Heart right ventricle (tissue), 16 donors: ENCODE measurements at places on chromosomes 7 and 10. TPM values are rescaled to one million over a fixed set of nuclear protein-coding genes. Genes with fewer than 3 reads are reported as not detected.

RAPGEF5 gene
- 4.3 TPM for polyA plus RNA-seq

DNA sequence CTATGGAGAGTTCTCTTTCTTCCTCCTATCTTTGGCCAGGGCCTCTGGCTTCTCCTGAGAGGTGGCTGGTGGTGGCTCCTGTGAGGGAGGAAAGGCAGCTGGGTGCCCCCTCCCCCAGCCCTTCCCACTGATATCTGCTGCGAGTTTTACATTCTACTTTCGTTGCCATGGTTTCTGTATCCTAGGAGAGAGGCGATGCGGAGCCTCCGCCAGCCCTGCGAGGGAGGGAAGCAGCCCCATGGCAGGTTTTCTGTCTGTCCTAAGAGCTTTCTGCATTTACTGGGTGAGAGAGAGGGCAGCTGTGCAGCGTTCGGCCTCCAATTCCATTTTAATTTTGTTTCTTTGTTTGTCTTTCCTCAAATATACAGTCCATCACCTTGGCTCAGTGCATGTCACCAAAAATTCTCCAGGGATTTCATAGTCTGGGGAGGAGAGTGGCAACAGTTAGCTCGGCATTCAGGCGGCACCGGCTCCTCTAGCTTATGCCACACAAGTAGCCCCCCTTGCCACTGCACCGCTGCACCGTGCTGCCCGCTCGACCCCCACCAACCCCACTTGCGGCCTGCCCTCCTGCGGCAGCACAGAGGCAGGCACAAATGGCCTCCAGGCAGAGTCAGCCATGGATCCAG lies 20.4 kb downstream of the DNAJB12 start:
- no peak for DNase-seq

GRCh38 chr7:5519515-5519928 lies 95.9 kb upstream of the TNRC18 start:
- DNase-seq: no peak

GRCh38 chr10:79403441-79404230 lies 41.8 kb downstream of the ZCCHC24 start:
- DNase-seq: peak; percentile 69

NPC1L1 gene
- polyA plus RNA-seq: under 0.01 TPM

GPC2 gene
- polyA plus RNA-seq: 0.51 TPM

- no peak for DNase-seq
These were observed 76.4 kb downstream of the RELN start for GRCh38 chr7:103912891-103913605.

GRCh38 chr7:5596046-5596895 lies 172.6 kb upstream of the TNRC18 start:
- peak; percentile 78 for DNase-seq

DNA sequence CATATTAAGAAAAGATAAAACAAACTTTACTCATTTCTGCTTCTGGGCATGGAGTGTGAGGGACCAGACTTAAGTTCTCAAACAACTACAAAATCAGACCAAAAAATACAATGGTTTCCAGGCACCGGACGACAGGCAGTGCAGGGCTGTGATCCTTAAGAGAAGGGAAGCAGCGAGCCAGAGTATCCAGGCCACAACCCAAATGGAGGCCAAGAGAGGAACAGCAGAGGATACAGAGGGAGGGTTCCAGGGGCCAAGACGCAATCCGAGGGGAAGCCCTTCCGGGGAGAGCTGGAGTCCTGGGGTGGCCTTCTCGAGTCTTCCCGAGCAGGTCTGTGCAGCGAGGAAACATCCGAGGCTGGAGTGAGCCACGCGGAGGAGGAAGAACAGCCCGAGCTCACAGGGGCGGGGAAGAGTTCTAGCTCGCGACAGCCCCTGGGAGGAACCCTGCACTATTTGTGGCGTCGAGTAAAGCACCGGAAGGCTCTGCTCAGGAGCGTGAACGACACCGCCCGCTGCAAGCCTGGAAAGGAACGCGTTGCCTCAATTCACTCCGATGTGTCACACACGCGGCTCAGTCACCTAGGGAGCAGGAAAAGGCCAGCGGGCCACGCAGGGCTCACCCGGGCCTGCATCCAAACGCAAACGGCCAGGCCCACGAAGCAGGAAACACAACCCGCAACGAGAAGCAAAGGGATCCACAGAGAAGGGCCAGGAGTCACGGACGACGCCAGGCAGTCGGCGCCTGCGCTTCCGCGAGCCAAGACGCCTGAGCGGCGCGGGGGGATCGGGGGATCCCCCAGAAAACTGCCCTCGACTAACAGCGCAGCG lies 933 bp upstream of the RNF32 start:
- no peak for DNase-seq

GRCh38 chr7:112930787-112931186 lies 140.6 kb upstream of the TMEM168 start:
- DNase-seq: no peak

- DNase-seq: no peak
These were observed 66.1 kb downstream of the MCMBP start for GRCh38 chr10:119806334-119807130.

GRCh38 chr7:5780801-5781496 lies 514 bp downstream of the RNF216 start:
- DNase-seq: peak; percentile 60

DNA sequence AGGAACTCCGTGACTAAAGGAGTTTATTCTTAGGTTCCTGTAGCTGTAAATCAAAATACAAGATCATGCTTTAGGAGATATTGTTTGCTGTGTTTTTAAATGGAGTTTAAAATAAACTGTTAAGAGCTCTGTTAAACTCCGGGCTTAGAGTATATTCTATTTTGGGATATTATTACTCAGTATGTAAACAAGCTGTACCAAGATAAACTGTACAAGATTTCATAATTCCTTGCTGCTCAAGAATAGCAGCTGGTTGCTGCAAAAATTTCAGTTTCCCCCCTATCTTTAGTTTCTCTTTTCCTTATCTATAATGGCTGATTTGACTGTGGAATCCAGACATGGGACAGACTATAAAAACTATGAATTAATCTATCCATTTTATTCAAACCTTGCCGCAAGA lies 215.7 kb downstream of the HTR7 start:
- no peak for DNase-seq

DNA sequence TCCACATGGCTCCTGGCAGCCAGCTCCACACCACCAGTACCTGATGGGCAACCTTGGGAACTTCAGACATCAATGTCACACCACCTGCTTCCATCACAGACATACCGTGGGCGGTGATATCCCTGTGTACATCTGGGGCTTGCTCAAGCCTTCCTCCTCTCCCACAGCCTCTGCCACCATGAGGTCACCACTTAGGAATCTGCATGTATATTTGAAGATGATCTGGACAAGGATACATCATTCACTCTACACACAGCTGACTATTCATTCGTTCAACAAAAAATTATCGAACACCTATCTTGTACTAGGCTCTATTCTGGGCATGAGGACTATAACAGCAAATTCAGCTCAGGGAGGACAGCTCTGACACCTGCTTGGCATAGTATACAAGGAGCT lies 6.8 kb downstream of the DLG5 start:
- no peak for DNase-seq

ACTR3C gene
- 3.5 TPM for polyA plus RNA-seq

DNA sequence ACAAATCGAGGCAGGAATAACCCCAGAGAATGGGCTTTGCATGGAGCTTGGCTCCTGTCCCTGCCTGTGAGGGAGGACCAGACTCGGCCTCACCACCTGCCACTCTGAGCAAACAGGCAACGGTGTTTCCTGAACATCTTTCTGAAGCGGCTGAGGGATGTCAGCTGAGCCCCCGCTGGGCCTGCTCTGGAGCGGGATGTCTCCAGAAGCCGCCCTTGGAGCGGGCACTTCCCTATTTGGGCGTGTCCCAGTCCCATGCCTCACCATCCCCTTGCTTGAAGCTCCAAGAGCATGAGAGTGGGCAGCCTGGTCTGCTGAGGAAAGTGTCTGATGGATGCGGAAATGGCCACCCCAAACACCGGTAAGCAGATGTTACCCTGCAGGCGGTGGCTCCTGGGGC lies 10.2 kb downstream of the ALKBH4 start:
- no peak for DNase-seq

DNA sequence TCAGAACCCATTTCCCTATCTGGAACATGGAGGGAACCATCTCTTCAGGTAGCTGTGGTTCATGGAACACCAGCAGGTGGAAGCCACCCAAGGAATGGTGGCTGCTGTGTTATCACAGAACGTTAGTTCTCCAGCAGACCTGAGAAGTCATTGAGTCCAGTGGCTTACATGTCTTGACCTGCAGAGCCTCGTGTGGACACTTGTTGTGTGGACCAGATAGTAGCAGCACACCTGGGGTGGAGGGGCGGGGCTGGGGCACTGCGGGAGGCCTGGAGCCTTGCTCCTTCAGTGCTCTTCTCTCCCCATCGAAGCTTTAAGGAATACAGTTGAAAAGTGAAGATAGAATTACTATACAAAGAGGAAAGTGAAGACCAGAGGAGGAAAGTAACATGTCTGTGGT lies 42.4 kb downstream of the VWA2 start:
- no peak for DNase-seq

- DNase-seq: no peak
These were observed 127.3 kb downstream of the CUL2 start for GRCh38 chr10:34962866-34963265.

GRCh38 chr7:157412021-157412443 lies 75.2 kb downstream of the DNAJB6 start:
- no peak for DNase-seq

DNA sequence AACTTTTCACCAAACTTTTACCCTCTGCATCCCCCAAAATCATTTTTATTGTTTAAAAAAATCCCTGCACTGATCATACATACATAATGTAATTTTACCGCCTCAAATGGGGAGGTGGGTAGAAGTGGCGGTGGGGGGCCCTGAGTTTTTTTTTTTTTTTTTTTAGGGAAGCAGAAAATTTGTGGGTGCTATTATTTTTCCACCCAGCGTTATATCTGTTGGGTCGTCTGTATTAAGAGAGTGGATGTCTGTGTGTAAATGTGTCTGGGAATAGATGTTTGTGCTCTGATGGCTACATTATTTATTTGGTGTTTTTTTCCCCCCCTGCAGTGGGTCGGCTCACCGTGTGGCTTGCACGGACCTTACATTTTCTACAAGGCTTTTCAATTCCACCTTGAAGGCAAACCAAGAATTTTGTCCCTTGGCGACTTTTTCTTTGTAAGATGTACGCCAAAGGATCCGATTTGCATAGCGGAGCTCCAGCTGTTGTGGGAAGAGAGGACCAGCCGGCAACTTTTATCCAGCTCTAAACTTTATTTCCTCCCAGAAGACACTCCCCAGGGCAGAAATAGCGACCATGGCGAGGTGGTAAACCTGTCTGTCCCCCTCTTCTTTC lies 438 bp downstream of the ARID5B start:
- DNase-seq: no peak

- DNase-seq: no peak
These were observed 182.6 kb upstream of the FAM3C start for GRCh38 chr7:121578669-121579068.

GRCh38 chr7:24834128-24834798 lies 77.0 kb upstream of the GSDME start:
- peak; percentile 14 for DNase-seq

GRCh38 chr10:60856405-60856804 lies 78.1 kb downstream of the CDK1 start:
- DNase-seq: no peak

PDK4 gene
- polyA plus RNA-seq: 114 TPM

DNAJC9 gene
- 9.9 TPM for polyA plus RNA-seq

- peak; percentile 45 for DNase-seq
These were observed 433.6 kb upstream of the GALNT17 start for GRCh38 chr7:70698219-70698832.

GRCh38 chr7:51456431-51457060 lies 139.9 kb upstream of the COBL start:
- no peak for DNase-seq

DNA sequence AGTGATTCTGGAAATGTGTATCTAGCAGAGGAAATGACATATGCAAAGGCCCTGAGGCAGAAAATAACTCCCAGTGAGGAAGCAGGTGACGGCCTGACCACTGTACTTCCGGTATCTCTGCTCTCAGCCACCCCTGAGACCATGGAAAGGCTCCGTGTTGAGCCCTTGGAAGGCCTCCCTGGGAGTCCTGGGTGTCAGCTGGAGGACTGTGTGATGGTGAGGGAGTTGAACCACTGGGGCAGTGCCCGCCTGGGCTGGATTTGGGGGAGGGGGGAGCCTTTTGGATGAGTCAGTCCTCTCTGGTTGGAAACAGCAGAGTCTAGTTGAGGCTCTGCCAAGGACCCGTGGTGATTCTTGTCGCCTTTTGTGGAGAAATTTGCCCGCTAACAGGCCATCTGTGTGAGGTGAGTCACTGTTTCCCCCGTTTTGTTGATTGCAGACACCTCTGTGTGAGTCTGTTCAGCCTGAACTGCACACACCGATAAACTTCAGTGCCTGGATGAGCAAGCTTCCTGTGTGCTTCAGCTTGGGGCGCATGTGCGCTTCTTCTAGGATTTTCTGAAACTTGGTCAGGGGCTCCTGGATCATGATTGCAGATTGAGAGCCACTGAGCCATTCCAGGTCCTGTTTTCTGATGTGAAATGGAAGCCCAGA lies 98.6 kb downstream of the GRK5 start:
- peak; percentile 67 for DNase-seq

DNA sequence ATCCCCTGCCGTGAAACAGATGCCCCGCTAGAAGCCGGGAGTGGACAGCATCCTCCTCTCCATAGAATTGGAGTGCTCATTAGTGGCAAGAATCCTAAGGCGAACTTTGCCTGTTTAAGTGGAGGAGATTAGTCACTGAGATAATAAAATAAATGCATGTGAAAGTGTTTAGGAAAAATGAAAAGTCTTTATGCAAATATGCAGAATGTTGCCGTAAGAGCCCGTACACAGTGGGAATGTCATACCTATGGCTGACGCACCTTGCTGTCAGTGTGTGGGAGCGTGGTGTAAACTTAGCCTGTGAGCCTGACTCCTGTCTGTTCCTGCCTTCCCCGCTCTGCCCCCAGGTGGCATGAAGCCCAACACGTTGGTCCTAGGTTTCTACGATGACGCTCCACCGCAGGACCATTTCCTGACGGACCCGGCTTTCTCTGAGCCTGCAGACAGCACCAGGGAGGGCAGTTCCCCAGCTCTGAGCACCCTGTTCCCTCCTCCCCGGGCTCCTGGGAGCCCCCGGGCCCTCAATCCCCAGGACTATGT lies 1.7 kb upstream of the TRIP6 start:
- DNase-seq: no peak

- DNase-seq: no peak
These were observed 250.9 kb downstream of the CHCHD3 start for GRCh38 chr7:132830941-132831340.

DNA sequence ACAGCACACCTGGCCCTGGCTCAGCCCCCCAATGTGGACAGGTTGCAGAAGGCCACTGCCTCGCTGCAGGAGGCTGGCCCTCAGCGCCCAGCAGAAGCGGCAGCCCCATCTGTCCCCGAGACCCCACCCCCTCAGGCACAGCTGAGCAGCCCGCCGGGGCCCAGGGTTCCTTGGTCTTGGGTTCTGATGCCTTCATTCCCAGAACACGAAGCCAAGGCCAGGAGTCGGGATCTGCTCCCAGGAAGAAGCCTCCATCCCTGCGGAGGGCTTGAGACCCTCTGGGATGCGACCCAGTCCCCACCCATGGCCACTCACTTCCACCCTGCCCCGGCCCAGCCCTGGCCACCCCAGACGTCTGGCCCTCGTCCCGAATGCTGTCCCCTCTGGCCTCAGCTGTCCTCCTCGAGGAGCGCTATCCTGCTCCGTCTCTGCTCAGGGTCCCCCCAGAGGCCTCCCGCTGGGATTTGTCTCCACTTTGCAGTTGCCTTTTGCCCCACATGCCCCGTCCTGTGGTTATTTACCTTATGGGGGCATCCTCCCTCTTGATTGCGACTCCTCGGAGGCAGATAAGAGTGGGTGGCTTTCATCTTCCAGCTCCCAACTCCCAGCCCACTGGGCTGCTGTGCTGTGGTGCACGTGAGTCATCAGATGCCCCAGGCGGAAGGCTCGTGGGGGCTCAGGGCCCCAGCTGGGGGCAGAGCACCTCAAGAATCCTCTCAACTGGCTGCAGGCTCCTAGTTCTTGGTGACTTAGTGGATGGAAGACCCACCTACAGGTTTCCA lies 97.5 kb downstream of the MKI67 start:
- no peak for DNase-seq

SEM1 gene
- 176 TPM for polyA plus RNA-seq
